ENCODE measurements at places on chromosomes 6 and 20.

- no peak for DNase-seq
Measured at GRCh38 chr20:49794336-49795134, 18.1 kb upstream of the SLC9A8 start.

GRCh38 chr6:111865049-111865585 is 8.1 kb downstream of the FYN start:
- DNase-seq: no peak

GRCh38 chr6:128265706-128266105 is 254.7 kb downstream of the PTPRK start:
- no peak for DNase-seq

DNA sequence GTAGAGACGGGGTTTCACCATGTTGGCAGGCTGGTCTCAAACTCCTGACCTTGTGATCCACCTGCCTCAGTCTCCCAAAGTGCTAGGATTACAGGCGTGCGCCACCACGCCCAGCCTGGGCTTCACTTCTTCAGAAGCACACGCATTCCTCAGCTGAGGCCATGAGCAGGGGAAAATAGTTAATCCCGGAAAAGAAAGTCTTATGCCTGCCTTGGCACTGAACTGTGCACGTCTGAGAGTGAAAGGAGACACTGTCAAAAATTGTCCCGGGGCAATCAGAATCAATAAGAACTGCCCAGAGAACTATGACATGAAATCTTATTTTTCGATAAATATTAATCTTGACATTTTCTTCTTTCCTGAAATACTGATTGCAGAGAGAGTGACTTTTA is 2.8 kb downstream of the BTN2A2 start:
- DNase-seq: no peak

DNA sequence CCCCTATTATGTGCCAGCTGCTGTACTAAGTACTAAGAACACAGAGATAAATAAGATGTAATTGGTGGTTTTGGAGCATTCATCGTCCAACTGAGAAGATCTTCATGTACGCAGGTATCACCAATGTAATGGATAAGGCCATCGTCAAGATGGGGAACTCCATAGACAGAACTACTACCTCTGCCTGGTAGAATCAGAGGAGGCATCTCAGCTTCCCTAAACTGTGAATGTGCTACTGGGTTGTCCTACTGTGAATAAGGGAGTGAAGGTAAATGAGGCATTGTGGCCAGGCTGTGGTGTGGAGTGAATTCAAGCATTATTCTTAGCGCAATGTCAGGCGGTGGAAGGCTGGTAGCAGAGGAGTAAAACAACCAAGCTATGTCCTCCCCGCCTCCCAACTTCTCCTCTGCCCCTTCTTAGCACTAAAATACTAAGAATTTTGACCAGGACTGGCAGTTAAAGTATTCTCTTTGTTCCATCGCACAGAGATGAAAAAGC is 68.2 kb downstream of the TBC1D7 start:
- no peak for DNase-seq

DNA sequence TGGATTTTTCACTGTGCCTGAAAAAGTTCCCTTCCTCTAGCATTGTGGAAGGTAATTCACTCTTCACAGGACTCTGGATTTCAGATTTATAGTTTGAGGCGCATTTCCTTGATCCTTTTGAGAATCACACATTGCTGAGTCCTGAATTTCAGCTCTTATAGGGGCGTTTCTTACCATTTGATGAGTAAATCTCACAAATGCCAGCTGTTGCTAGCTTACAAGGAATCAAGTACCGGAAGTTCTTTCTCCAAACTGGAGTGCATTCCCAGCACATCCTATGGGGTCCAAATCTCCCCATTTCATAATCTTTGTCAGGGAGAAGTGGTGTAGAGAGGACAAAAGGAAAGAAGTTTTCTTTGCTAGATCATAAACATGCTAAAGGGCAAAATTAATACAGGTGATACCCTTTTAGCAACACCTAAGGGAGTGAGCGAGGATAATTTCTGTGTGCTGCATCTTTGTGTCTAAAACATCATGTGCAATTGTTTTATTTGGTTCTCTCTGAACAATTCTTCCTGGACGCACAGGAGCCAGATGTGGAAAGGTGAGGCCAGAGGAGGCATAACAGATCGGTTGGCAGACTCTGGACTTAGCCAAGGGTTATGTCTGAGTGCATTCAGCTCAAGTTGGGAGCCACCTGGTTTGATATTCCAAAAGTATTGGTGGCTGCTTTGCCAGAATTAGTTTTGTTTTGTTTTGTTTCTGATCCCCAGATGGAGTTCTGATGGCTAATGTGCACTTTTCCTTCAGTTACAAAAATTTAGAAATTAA is 37.4 kb upstream of the EYA2 start:
- no peak for DNase-seq

- no peak for DNase-seq
Measured at GRCh38 chr20:45518282-45518681, 2.9 kb upstream of the SPINT3 start.

DNA sequence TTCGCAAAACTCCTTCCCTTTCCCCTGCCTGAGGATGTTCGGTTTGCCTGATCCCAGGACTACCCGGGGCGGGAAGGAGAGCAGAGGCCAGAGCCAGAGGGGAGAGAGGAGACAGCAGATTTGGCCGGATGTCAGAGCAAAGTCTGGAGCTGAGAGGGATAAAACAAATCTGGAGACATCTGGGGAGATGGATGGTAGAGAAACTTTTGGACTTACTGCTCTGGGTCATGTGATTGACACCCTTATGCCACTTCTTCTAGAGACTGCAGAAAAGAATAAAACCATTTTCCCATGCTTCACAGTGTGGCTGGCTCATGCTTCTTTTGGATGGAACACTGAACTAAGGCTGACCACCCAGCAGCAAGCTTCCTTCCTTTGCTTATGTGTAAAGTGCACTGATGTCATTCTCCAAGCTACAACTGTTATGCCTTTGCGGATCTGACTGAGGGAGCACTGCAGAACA is 174.7 kb downstream of the FOXC1 start:
- DNase-seq: no peak

DNA sequence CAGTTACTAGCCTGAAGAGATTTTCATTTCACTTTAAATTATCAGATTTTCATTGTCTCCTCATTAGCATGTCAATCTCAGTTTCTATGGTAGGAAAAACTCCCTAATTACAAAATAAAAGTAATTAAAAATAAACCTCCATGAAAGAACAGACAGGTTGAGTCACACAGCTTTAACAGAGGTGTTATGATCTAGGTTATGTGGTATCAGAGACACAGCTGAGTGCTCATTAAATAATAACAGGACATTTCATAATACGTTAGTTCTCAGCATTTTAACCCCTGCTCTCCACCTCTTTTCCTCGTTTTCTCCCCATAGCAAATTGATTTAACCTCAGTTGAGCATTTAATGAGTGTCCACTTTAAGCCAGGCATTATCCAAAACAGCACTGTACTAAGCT is 21.9 kb downstream of the TPBG start:
- no peak for DNase-seq

GRCh38 chr6:33416386-33417127 is 1.4 kb downstream of the CUTA start:
- no peak for DNase-seq

DNA sequence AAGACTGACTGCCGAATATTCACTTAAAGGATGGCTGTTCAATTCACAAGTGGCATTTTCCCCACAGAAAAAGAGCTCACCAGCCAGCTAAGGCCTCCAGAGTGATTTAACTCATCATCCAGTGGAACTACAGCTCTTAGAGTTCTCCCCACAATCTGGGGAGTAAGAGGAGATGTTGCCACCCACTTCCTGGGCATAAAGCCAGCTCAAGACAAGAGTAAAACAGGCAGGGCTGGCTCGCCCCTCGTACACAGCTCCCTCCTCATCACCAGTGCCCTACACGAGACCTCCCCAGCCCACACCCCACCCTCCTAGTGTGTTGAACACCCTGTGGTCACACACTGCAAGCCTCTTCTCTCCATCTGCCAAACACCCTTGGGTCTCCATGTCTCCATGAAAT is 47.2 kb upstream of the IPCEF1 start:
- no peak for DNase-seq

GRCh38 chr6:30886897-30887255 is 2.6 kb downstream of the DDR1 start:
- no peak for DNase-seq

GRCh38 chr20:13166011-13166410 is 55.1 kb upstream of the ISM1 start:
- no peak for DNase-seq

GRCh38 chr6:151808371-151809241 is 1.1 kb downstream of the ESR1 start:
- DNase-seq: no peak

- no peak for DNase-seq
Measured at GRCh38 chr6:110410511-110410910, 4.9 kb downstream of the DDO start.

Data from HepG2 (cell line).